ENCODE measurements at places on chromosomes 7 and 10.

GRCh38 chr7:114567416-114567815 lies 152.8 kb downstream of the FOXP2 start:
- DNase-seq: no peak

DNA sequence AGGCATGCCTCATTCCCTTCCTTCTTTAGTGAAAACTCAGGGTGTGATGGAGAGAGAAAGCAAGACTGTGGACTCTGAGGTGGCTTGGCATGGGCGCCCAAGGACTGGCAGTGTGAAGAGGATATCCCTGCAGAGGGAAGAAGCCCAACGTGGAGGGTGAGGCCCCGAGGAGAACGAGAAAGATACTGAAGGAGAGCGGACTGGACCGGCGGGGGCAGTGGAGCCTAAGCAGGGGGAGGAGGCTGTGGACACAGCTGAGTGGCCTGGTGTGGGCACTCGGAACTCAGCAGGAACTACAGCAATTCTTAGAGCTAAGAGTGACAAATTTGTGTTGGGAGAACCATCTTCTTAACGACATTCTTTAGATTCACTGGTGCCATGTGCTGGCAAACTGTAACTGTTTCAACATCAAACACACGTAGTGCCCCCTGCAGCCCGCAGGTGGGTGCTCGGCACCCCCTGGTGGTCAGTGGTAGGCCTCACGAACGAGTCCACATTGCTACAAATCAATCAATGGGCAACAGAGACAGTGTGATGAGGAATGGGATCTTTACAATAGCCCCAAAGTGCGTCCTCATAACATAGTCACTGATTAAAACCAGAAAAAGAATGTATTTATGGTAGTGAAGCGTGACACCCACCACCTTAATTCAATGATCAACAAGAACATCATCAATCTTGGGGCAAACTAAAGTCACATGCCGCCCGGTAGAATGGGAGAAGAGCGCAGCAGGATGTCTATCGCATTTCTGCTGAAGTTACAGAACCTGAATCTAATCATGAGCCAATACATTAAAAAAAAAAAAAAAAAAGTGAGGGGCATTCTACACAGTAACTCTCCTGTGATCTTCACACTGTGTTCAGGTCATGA lies 2.0 kb upstream of the SFTPA1 start:
- DNase-seq: no peak

DNA sequence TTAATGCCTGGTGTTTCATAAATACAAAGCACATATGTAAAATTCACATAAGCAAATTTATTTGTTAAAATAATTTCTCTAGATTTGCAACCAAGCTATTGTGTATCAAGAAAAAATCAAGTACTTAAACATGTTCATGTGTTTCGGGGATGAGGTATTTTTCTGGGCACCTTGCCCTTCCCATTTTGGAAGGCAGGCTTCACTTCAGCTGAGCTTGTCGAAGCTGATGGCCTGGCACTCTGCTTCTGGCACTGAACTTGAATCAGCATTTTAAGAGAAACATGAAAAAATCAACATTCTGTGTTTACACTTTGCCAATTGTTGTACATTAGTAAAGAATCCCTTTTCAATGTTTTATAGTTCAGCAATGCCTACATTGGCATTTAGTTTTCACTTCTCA lies 179.1 kb upstream of the STEAP4 start:
- no peak for DNase-seq

GRCh38 chr7:12738665-12739064 lies 51.2 kb downstream of the ARL4A start:
- DNase-seq: no peak

- DNase-seq: no peak
Measured at GRCh38 chr7:93941945-93942344, 20.4 kb downstream of the GNG11 start.

DNA sequence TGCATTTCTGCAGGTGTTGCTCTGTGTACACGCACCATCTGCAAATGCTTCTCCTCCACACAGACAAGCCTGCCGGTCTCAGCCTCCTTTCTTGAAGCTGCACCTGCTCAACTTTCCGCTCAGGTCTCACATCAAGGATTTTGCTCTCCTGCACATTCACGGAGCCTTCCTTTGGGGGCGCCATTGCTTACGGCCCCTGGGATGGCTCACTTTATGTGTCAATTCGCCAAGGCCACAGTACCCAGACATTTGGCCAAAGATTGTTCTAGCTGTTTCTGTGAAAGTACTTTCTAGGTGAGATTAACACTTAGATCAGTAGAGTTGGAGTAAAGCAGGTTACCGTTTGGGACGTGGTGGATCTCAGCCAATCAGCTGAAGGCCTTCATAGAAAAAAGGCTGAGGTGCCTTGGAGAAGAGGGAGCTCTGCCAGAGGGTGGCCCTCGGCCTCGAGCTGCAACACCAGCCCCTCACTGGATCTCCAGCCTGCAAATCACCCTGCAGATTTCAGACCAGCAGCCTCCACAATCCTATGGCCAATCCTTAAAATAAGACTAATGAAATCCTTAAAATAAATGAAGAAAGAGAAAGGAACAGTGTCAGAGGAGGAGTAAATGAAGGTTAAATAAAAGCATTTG lies 39.9 kb upstream of the PPP2R2D start:
- no peak for DNase-seq

- no peak for DNase-seq
Measured at GRCh38 chr10:78264361-78264760, 230.7 kb downstream of the RPS24 start.

DNA sequence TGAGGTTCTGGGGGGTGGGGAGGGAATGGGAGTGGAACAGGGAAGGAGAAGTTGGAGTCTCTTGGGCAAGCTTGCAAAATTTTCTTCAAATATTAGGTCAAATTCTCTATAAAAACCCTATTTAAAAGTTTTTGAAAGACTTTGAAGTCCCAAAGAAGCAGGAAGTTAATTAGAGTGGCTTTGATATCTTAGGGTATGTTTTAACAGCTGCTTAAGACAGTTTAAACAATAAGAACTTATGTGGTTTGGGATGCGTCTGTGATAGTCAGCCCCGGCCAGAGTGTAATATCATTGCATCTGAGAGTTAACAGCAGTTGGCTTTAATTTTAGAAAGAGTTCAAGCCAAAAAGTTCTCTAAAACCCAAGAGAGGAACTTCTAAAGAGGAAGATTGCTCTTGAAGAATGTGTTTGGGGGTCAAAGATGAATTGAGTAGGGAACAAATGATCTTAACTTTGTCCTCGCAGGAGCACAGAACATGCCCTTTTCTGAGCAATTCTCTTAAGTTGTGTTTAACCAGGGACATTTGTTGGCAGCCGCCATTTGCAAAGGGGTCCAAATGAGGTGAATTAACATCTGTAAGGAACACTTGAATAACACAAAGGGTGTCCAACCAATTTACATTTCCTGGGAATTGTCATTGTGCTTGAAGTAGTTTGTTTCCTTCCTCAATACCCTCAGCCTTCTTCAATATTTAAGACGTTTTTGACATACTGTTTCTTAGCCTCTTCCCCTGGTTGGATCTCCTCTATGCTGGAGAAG lies 182.4 kb downstream of the PTEN start:
- no peak for DNase-seq

DNA sequence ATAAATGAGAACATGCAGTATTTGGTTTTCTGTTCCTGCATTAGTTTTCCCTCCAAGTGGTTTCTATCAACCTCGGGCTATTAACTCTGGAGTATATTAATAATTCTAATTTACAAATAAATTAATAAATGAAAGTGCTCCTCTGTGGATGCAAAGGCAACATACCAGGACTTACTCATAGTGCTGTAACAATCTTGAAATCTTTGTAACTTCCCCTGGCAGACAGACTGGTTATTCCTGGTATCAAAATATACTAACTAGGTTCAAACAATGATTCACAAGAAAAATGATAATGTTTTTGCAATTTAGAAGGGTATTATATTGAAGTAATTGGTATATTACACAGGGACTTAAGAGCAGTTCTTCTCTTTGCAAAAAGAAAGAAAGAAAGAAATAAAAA lies 177.2 kb downstream of the FANK1 start:
- DNase-seq: no peak

DNA sequence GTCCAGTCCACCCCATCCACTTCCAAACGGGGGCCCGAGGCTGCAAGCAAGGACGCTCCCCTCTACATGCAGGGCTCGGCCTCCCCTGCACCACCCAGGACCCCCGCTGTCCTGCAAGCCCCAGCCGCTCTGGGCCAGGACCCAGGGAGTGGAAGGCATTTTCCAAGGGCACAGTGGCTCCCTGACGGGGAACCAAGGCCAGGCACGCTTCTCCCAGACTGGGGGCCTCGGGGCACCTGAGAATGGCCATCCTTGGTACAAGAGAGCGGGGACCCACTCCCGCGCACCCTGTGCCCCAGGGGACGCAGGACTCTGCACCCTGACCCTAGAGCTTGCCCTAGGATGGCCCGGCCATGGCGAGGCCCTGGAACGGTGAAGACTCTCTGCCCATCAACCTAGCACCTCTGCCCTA lies 545 bp upstream of the AKR1E2 start:
- DNase-seq: no peak

GRCh38 chr10:33412241-33412640 lies 77.8 kb upstream of the NRP1 start:
- DNase-seq: no peak

- no peak for DNase-seq
Measured at GRCh38 chr10:125824736-125825135, 1.4 kb downstream of the BCCIP start.

DNA sequence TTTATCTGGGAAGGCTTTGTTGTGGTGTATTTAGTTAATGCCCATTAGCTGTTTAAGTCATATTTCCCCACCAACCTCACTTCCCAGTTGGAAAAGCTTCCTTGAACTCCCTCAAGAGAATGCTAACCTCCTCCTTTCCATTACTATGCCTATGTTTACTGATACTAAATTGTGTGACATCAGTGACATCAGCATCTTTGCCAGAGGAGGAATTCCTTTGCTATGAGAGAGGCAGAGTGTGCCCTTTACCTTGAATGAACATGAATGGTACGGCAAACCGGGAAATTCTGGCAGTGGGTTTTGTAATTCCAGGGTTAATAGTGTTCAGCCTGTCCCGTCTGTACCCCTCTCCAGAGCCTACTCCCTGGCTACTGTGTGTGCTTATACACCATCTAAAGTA lies 22.1 kb upstream of the GLCCI1 start:
- no peak for DNase-seq

GRCh38 chr10:5515948-5516761 lies 8.6 kb upstream of the CALML3 start:
- DNase-seq: no peak

DNA sequence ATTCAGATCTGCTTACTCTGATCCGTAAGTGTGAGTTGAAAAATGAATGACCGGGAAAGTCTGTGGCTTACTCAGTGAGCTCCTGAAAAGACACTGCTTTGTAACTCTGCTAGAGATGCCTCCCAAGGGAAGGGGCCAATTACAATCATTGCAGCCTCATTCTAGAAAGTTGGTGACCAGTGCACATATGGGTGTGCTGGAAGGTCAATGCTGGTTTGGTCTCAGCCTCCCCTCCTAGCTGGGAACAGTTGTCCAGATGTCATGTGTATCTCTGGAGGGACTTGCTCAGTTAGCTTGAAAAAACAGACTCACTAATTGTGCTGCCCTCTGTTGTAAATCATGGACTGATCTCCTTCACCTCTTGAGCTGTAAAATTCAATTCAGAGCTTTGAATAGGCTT lies 405.0 kb downstream of the ADRA2A start:
- DNase-seq: no peak

DNA sequence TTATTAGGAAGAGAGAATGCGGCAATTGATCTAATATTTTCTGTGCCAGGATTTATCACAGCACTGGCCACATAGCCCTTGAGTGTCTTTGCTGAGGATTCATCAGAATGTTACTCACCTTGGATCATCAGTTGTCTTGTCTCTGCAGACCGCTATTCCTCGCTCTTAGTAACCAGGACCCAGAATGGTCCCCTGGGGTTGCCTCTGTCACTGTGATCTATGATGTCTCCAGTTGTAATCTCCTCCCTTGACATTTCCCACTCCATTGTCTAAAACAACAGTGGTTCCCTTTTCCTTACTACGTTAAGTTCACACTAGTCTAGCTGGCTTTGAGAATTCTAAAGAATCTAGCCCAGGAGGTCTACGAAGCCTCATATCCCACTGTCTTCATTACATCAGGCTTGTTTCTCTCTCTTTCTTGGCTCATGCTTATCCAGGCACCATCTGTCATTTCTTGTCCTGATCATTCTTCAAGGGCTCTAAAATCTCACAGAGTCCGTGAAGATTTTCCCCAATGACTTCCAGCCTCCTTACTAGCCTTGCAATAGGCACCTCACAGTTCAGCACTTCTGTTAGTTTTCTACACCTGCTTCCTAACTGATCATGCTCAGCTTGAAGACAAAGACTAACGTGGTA lies 125.8 kb downstream of the CUBN start:
- DNase-seq: no peak

GRCh38 chr10:124369066-124369465 lies 49.7 kb downstream of the OAT start:
- no peak for DNase-seq

DNA sequence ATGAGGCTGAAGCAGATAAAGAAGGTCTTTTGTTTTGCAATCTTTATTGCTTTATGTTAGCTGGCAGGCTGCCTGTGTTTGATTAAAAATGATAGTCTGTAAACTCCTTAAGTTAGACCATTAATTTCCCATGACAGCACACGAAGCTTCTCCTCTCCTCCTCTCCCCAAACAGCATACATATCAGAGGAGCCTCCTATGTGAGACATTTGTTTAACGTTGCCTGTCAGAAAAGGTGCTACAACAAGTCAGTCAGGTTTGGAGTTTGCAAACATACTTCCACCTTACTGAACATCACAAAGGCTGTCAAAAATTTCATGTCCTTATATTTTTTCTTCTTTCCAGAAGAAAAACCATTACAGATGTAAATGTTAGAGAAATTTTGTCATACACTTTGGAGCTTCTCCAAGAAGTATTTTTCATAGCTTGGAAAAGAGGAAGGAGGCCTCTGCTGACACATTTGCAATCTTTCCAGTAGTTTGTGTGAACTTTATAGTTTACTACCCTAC lies 393.1 kb downstream of the EXOC4 start:
- no peak for DNase-seq

GRCh38 chr10:79292891-79293746 lies 54.1 kb upstream of the PPIF start:
- DNase-seq: no peak

GRCh38 chr10:19412531-19412930 lies 363.9 kb downstream of the MALRD1 start:
- DNase-seq: no peak

- no peak for DNase-seq
Measured at GRCh38 chr10:24133835-24134234, 75.1 kb upstream of the KIAA1217 start.

- DNase-seq: no peak
Measured at GRCh38 chr7:86926732-86927131, 132.7 kb downstream of the ELAPOR2 start.

DNA sequence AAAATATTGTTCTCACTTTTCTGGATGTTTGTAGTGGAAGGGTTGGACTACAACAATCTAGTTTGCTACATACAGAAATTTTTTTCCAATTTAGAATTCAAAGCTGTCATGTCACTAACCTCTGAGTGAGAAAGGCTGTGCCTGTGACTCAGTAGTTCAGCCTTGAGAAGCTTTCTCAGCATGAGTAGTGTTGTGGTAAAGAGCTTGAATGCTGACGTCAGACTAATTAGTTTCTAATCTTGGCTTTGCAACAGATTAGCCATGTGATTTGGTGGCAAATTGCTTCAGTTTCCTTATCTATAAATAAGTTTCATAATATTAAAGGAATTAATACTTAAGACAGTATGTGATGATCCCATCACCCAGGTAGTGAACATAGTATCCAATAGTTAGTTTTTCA lies 83.8 kb downstream of the ABCA13 start:
- no peak for DNase-seq

- no peak for DNase-seq
Measured at GRCh38 chr7:51031216-51031615, 248.5 kb upstream of the GRB10 start.

All from brain pericyte (primary cell).